ENCODE measurements at places on chromosomes 1 and 21.

DNA sequence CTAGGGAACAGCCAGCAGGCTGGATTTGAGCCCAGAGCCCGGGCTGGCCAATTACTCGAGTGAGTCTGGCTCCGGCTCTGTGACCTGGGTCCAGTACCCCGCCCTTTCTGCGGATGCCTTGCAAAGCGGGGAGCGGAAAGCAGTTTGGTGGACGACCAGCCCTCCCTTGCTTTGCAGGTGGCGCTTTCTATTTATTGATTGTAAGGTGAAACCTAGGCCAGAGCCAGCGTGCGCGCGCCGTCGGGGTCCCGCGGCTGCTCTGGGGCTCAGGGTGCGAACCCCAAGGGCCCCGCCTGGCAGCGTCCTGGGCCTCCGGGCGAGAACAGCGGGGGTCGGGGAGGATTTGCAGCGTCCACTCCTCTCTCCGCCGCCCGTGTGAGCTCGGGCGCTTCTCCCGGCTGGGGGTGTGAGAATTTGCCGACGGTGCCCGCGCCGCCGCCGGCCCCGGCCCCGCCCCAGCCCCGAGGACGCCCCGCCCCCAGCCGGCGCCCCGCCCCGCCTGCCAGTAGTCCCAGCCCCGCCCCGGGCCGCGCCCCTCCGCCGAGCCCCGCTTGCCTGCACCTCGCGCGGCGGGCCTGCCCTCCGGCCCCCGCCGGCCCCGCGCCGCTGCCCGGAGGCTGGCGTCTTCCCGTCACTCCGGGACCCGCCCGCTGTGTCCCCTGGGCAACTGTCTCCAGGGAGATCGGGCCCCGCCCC, 37.6 kb downstream of the PIK3CD start:
- DNase-seq, result peak; percentile 77

DNA sequence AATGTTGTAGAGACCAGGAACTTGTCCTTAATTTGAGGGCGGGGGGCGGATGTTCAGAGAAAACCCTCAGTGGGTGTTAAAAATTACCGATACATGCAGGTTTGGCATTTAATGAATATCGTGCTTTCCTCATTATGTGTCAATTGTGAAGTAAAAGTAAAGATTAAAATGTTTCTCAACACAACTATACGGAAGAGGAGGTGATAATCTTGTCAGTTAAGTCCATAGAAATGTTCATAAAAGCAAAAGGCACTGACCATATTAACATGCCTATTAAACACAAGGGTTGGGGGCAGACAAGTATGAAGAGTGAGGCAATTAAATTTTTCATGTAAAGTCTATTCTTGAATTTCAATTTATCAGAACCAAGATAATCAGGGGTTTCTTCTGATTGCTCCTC, 1.3 kb downstream of the BRINP3 start:
- no peak for DNase-seq

DNA sequence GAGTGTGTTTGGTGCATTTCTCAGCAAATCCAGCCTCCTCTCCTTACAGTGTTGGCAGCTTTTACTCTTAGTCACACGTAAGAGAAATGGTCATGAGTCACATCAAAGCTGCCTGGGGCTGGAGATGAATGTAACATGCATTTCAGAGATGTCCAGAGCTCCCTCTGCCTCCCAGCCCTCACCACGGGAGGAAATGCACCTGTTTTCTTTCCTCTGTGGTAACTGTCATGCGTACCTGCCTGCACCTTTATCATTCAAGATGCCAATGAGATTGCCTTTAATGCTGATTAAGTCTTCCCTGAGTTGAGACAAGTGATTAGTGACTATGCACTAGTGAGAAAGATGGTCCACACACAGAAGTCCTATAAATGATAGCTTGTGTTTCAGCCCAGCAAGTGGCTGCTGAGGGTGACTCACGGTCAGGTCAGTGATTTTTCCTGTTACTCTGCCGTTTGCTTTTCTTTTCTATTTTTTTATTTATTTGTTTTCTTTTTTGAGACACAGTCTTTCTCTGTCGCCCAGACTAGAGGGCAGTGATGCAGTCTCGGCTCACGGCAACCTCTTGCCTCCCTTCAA, 277.3 kb upstream of the FMN2 start:
- no peak for DNase-seq

DNA sequence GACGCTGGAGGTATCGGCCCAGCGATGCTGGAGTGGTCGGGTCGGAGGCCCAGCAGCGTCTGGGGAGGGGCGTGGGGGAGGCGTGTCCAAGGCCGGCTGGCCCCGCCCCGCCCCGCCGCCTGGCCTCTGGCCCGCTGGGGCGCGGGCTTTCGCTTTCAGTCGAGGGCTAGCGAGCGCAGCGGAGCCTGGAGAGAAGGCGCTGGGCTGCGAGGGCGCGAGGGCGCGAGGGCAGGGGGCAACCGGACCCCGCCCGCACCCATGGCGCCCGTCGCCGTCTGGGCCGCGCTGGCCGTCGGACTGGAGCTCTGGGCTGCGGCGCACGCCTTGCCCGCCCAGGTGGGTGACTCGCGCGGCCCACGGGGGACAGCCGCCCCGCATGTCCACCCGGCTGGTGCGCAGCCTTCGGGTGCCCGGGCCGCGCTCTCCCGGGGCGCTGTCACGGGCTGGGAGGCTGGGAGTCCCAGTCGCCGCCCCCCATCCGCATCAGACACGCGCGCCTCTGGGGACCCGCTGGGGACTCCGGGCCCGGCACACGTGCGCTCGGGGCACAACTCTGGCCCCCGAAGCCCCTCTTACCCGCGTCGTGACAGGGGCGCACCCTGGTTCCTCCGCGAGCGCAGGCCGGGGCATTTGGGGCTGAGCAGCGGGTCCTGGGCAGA, at the start of gene TNFRSF1B:
Gene TNFRSF1B, plus strand, starts transcription at position 158 of the 659 bp plus-strand sequence. Its CDS starts 101 bp downstream, at position 259.
- DNase-seq, result peak; percentile 75

- DNase-seq, result no peak
Measured at GRCh38 chr1:235923466-235924021, 56.8 kb upstream of the LYST start.

DNA sequence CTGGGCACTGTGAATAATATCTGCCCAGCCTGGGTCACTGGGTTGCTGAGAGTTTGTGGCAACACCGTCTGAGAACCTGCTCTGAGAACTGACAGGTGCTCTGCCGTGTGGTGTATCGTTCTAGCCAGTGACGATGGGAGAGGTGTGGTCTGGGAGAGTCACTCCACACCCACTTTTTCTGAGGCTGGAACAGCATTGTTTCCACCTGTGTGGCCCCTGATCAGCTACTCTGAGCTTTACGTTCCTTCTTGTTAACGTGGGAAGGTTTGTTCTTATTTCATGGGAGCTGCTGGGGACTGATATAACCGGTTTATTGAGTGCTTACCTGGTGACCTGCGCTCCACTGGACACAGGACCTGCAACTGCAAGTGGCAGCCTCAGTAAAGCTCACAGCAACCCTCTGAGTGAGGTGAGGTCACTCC, 34.8 kb upstream of the TENT5C start:
- no peak for DNase-seq

DNA sequence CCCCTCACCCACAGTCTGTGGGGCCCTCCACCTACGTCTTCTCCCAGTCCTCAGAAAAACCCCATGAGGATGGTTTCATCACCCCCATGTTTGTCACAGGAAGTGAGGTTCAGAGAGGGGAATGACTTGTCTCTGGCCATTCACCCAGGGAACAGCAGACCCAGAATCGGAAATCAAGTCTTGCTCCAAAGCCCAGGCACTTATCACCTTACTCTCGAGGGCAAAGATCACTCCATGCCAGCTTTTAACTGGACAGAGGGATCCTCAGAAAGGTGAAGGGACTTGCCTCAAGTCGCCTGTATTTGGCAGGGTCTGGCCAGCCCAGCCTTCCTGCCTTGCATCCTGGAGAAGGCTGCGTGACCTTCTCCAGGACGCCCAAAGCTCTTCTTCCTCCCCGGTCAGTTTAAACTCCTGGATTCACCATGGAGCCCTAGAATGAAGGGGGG, 57.9 kb upstream of the SSBP3 start:
- DNase-seq, result no peak

DNA sequence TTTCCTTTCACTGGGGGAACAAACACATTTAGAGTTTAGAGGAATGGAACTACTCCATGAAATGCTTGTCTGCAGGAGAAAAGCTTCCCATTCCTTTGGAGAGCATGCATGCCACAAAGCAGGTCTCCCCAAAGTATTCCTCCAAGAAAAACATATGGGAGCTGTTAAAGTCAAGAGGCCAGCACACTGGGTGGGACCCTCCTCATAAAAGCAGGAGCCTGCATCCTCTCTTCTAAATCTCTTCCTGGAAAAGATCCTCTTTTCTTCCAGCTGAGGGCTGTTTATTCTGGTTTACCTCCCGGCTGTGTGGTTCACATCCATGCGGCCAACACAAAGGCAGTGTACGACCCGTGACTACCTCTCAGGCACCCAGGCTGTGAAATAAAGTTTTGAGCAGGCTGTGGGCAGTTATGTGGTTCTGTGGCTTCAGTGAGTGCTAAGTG, 103.4 kb downstream of the TENT5C start:
- no peak for DNase-seq

- no peak for DNase-seq
Measured at GRCh38 chr1:22512873-22513272, 50.4 kb upstream of the EPHA8 start.

DNA sequence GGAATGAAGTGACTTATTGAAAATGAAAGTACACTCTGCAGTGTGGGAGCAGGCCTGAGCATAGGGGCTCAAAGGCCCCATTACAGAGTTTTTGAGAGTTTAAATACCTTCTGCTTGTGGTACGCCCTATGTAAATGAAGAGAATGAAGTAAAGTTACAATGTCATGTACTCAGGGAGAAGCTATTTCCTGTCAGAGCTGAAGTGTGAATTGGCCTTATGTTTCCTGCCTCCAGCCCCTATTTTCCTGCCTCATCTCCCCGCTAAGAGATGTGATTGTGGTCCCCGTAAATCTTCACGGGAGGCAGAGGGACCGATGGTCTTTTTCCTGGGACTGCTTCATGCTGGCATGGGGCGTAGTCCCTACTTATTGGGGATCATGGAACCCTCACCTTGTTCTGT, 2.5 kb upstream of the ZNF683 start:
- DNase-seq, result no peak

DNA sequence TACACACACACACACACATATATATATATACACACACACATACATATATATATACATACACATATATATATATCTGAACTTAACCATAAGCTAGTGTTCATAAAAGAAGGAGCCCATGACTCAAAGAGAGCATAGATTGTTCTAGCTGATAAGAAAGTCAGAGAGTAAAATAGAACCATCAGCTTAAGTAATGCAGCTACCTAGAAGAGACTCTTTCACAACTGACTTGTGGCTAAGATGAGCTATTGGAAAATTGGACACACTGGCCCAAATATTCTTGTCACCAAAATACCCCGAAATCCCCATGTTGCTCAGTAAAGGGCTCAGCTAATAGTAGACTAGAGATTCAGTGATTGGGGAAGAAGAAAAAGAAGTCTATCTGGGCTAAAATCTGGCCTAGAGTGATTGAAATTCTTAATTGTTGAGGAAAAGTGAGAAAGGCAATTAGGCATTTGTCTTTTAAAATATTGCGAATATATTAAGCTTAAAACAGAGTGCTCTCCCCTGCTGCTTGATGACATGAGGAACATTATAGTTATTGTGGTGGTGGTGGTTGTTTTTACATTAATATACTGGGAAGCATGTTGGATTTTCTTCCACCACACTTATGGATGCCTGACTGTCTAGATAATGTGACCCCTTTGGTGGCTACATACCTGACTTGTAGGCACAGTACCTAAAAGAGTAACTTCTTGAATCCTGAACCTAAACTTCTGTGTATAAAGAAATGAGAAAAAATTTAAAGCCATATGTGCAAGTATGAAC, 6.3 kb downstream of the SLAMF1 start:
- no peak for DNase-seq

GRCh38 chr1:230084408-230085177, 17.6 kb downstream of the GALNT2 start:
- no peak for DNase-seq

- DNase-seq, result peak; percentile 51
Measured at GRCh38 chr1:221939607-221940006, 197.7 kb upstream of the DUSP10 start.
